Caco-2 (cell line): ENCODE measurements at places on chromosomes 7 and 10. TPM values are rescaled to one million over a fixed set of nuclear protein-coding genes. Genes with fewer than 3 reads are reported as not detected.
A peak's percentile ranks its signal among the peaks of the same experiment; 100 is the strongest.

The VWDE gene
- total RNA-seq = 0.46 and 0.70 TPM in 2 replicates

The SLC39A12 gene
- not detected in 2 replicates for total RNA-seq

The DBNL gene
- total RNA-seq = 83.2 and 85.5 TPM in 2 replicates

The CYP3A4 gene
- total RNA-seq = not detected in 2 replicates

The SPAM1 gene
- total RNA-seq = not detected in 2 replicates

The EBLN1 gene
- total RNA-seq = not detected in 2 replicates

The ARHGAP19 gene
- 13.9 and 15.9 TPM in 2 replicates for total RNA-seq

The LRIT1 gene
- total RNA-seq = not detected in 2 replicates

The FERD3L gene
- total RNA-seq = not detected in 2 replicates

GRCh38 chr7:151152643-151153513 is 14.6 kb downstream of the GBX1 start:
- no peak overlapping the region for H3K4me3 ChIP-seq
- no peak for DNase-seq
- H3K36me3 ChIP-seq = no peaks in the 10 kb centered on the region
- H3K27ac ChIP-seq = no peak overlapping the region

DNA sequence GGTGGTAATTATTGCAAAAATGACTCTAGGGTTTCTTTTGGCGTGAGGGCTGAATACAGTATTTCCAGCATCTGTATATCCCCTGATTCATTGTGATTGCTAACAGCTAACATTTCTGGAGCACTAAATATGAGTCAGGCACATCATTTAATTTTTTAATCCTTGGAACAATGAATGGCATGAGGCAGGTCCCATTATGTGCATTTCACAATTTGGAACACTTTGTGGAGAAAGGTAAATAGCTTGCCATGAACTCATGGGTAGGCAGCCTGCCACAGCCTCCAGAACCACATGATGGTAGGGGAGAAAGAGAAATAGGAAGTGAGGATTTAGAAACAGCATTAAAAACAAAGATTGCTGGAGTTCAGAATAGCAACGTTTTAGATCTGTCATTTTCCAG is 1.7 kb downstream of the NPTX2 start:
- H3K4me3 ChIP-seq = no peak overlapping the region
- H3K4me1 ChIP-seq = 0 out of 2 replicates have a peak, but pooled peaks cover 6% of the 10 kb centered on the region
- H3K27ac ChIP-seq = no peak overlapping the region
- H3K36me3 ChIP-seq = no peaks in the 10 kb centered on the region

- H3K4me1 ChIP-seq = peaks cover 36% of the 10 kb centered on the region
- no peaks in the 10 kb centered on the region for H3K27me3 ChIP-seq
- no peak for DNase-seq
- H3K4me3 ChIP-seq = no peak overlapping the region
Observed at GRCh38 chr10:100041306-100042002, 31.7 kb upstream of the DNMBP start.

DNA sequence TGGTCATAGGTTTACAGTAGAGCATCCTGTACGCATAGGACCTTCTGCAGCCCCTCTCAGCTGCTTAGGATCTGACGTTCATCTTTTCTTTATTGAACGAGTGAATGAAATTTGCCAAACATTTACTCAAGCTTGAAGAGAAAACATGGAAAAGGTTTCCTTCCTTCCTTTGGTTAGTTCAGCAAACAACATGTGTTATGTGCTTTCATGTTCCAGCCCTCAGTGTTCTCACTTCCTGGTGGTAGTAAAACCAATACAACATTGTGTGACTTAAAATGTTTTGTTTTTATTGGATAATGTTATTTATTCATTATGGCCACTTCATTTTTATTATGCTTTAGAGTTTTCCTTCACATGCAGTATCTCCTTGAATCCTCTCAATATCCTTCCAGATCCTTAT is 1.4 kb upstream of the CDCA7L start:
- peaks cover 2% of the 10 kb centered on the region; the same call in 1 of the 2 replicates for H3K27me3 ChIP-seq
- no peak for DNase-seq
- no peak overlapping the region for H3K4me3 ChIP-seq
- H3K27ac ChIP-seq = no peak overlapping the region
- H3K4me1 ChIP-seq = 0 out of 2 replicates have a peak, but pooled peaks cover 5% of the 10 kb centered on the region

DNA sequence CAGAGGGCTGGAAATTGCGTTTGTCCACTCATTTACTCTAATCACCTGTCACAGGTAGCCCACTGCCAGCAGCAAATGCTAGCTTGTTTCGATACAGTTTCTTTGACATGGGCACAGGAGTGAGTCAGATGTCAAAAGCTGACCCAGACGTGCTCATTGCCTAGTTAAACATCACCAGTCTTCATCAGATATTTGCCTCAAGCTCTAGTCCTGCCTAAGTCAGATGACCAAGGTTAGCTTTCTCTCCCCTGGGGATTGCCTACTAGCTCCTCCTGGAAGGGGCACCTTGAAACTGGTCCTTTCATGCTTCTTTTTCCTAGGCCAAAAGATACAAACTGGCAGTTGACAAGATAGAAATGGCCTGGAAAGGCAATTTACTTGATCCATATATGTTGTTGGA is 35.2 kb downstream of the GPAM start:
- no peaks in the 10 kb centered on the region for H3K27me3 ChIP-seq
- H3K4me1 ChIP-seq = no peaks in the 10 kb centered on the region
- no peak overlapping the region for H3K4me3 ChIP-seq
- no peak overlapping the region for H3K27ac ChIP-seq
- H3K36me3 ChIP-seq = no peaks in the 10 kb centered on the region; the same call in none of the 2 replicates

DNA sequence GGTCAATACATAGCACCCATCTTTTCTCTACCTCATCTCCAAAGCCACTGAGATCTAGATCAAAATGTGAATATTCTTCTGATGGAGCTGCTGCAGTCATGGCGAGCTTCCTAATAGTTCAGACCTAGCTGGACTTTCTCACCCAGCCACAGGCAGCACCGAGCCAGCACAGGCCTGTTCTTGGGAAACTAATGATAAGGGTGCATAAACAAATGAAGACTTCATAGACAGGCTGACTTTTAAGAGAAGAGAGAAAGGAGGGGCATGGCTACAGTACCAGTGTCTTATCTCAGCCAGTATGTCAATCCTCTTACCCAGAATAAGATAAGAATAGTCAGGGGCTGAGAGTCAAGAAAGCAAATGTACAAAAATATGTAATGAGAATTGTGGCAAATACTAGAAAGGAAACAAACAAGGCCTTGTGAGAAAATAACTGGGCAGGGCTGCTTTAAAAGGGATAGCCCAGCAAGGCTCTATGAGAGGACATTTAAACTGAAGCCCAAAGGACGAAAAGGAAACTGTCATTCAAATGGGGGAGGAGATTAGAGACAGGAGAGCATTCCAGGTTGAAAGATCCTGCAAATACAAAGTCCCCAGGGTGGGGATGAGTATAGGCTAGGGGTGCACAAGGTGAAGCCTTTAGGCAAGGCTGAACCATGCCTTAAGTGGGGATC is 21.8 kb upstream of the CDK14 start:
- H3K27me3 ChIP-seq = no peaks in the 10 kb centered on the region
- no peak overlapping the region for H3K4me3 ChIP-seq
- peak; percentile 39 for DNase-seq
- H3K4me1 ChIP-seq = peaks cover 31% of the 10 kb centered on the region
- no peak overlapping the region for H3K27ac ChIP-seq

DNA sequence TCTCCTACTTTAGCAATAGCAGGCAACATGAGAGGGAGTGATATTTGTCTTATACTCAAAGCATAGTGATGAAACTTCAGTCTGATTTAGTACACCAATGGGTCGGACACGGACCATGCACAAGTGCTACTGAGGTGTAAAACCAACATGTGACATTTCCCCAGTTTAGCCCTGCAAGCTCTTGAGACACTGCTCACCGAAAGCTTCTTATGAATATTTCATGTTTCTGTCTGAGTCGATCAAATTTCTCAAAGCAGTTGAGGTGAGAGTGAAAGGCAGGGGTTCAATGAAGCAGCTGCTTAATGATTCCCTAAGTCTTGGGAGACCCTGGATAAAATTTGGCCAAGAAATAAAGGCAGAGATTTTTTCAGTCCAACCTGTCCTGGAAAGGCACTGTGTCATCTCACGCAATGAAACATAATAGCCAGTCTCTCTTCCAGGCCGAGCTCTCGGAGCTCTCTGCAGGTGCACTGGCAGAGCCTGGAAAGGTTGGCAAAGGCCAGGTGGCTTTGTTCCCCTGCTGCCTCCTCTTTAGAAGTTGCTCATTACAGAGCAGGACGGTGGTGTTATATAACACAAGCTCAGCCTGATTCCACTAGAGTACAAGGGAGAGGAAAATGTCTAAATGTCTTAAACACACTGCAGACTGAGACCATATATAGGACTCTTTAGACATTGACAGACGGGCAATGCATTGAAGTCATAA is 33.9 kb upstream of the XPNPEP1 start:
- DNase-seq = no peak
- no peak overlapping the region for H3K27ac ChIP-seq
- H3K4me1 ChIP-seq = peaks cover 6% of the 10 kb centered on the region; the same call in 1 of the 2 replicates
- H3K4me3 ChIP-seq = no peak overlapping the region

DNA sequence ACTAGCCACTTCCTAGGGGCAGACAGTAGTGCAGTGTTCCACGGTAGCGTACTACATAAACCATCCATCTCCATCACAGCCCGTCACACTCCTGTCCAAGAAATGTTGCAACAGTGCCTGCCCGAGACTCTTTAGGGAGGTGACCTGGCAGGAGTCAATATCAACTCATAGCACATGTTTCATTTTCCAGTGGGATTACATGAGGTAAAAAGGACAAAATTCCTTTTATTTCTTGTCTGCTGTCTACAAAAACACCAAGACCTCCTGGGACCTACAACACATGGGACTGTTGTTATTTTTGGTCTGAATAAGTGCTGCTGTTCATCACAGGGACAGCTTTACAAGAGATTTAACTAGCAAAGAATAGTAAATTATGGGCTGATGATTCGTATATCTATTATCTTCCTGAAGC is 99.9 kb downstream of the MPP7 start:
- no peaks in the 10 kb centered on the region for H3K27me3 ChIP-seq
- no peak overlapping the region for H3K27ac ChIP-seq
- no peak for DNase-seq
- no peak overlapping the region for H3K4me3 ChIP-seq
- no peaks in the 10 kb centered on the region for H3K4me1 ChIP-seq
- H3K36me3 ChIP-seq = no peaks in the 10 kb centered on the region

DNA sequence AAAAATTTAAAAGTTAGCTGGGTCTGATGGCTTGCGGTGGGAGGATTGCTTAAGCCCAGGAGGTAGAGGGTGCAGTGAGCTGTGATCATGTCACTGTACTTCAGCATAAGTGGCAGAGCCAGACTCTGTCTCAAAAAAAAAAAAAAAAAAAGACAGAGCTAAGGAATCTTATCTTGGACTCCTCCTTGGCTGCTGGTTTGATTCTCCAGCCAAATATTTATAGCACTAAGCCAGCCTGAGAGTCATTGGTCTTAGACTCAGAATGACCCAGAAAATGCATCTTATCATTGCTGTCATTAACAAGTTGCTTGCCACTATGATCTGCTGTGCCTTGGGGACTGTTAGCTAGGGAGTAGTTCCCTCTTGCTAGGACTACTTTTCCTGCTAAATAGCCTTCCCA is 164.7 kb downstream of the GNAT3 start:
- H3K4me1 ChIP-seq = no peaks in the 10 kb centered on the region
- no peaks in the 10 kb centered on the region for H3K36me3 ChIP-seq
- H3K27ac ChIP-seq = no peak overlapping the region
- DNase-seq = no peak
- no peak overlapping the region for H3K4me3 ChIP-seq

DNA sequence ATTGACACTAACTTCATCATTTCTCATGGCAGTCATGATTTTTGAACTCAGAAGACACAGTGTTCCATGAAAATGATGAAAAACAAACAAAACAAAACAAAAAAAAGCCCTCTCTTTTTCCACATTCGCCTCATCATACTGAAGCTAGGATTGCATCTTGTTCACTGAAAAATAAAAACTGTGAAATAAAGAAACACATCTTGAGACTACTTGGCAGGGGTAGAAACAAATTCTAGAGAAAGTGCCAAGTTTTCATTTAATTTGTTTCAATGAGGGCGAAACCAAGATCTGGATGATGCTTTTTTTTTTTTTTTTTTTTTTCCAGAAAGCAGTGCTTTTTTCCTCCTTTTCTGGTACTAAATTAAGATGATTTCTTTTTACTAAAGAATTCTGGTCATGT is 350.4 kb upstream of the ETV1 start:
- H3K4me1 ChIP-seq = 0 out of 2 replicates have a peak, but pooled peaks cover 3% of the 10 kb centered on the region
- no peaks in the 10 kb centered on the region for H3K27me3 ChIP-seq
- no peak overlapping the region for H3K27ac ChIP-seq
- H3K4me3 ChIP-seq = no peak overlapping the region

DNA sequence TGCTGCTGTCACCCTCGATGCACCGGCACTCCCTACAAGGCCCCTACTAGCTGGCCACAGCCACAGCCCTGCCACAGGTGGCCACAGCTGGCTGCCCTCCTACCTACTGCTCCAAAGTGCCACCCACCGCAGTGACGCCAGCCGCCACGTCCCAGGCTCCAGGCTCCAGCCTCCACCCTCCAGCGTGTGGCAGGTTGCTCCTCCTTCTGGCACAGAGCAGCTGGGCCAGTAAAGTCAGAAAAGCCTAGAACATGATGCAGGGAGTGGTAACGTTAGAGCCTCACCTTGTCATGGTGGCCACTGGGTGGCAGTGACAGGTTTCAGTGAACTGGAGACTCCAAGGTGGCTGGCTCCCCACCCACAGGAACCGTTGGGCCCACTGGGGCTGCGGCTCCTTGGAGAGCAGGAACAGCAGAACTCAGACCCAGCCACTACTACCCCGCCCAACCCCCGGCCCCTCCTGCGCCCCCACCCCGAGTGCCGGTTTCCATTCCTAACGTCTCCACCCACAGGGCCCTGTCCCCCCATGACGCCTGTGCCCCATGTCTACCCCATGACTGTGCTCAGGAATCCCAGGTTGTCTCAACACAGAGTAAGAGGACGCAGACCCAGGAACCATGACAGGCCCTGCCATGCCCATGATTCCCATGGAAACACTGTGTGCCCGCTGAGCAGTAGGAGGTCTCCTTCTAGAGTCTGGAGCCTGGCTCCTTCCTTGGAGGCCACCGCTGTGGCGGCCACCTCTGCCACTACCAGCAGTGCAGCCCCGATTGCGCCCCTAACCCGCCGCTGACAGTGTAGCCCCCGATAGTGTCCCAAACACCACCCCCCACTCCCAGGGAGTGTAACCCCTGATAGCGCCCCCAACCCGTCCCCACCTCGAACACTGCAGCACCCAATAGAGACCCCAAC is 52.3 kb upstream of the ZNF33B start:
- 0 out of 2 replicates have a peak, but pooled peaks cover 2% of the 10 kb centered on the region for H3K4me1 ChIP-seq
- H3K36me3 ChIP-seq = no peaks in the 10 kb centered on the region
- DNase-seq = peak; percentile 45
- no peak overlapping the region for H3K27ac ChIP-seq

DNA sequence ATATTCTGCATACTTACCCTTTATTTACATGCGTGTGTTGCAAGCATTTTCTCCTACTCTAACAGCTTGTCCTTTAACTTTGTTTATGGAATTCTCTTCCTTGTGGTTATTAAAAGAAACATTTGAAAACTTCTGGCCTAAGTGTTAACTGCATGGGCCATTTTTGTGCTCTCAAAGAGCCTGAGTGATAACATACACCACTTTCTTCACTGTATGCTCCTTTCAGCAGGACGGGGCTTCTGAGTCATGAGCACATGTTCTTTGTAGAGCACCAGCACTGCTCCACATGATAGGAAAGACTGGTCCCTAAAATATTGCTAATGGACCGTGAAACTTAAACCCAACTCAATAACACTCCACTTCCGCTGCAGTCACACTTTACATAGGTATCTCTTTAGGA is 1093.6 kb upstream of the GHITM start:
- no peaks in the 10 kb centered on the region for H3K4me1 ChIP-seq
- no peak overlapping the region for H3K27ac ChIP-seq
- H3K4me3 ChIP-seq = no peak overlapping the region
- H3K36me3 ChIP-seq = no peaks in the 10 kb centered on the region
- H3K27me3 ChIP-seq = no peaks in the 10 kb centered on the region

GRCh38 chr10:112959207-112959838 is 9.3 kb downstream of the TCF7L2 start:
- H3K27me3 ChIP-seq = no peaks in the 10 kb centered on the region
- H3K4me1 ChIP-seq = peaks cover 69% of the 10 kb centered on the region
- peak overlapping the region; percentile 82 for H3K27ac ChIP-seq
